Upper lobe of left lung (tissue), 6 donors: ENCODE measurements at places on chromosomes 7 and 10. TPM values are rescaled to one million over a fixed set of nuclear protein-coding genes. Genes with fewer than 3 reads are reported as not detected.

DNA sequence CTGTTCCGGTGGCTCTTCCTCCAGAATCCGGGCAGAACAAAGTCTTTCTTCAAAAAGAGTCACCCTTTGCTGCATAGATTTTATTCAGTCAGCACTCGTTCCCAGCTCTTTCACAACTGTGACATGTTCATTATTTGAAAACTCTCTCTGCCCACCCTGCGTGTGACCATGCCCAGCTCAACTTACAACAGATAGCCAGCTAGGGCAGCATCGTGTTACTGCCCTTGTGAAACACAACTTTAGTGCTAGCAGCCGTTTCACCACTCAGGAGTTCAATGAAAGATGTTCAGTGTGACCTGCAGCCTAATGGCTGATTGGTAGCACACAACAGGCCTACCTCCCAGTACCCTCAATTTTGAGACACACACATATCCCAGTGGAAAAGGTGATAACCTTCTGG lies 57.9 kb downstream of the ZNF438 start:
- peaks cover 5% of the 10 kb centered on the region for H3K4me1 ChIP-seq
- no peak overlapping the region for H3K4me3 ChIP-seq
- DNase-seq: no peak
- no peak overlapping the region for H3K27ac ChIP-seq
- no peaks in the 10 kb centered on the region for H3K36me3 ChIP-seq
- no peaks in the 10 kb centered on the region for H3K27me3 ChIP-seq

DNA sequence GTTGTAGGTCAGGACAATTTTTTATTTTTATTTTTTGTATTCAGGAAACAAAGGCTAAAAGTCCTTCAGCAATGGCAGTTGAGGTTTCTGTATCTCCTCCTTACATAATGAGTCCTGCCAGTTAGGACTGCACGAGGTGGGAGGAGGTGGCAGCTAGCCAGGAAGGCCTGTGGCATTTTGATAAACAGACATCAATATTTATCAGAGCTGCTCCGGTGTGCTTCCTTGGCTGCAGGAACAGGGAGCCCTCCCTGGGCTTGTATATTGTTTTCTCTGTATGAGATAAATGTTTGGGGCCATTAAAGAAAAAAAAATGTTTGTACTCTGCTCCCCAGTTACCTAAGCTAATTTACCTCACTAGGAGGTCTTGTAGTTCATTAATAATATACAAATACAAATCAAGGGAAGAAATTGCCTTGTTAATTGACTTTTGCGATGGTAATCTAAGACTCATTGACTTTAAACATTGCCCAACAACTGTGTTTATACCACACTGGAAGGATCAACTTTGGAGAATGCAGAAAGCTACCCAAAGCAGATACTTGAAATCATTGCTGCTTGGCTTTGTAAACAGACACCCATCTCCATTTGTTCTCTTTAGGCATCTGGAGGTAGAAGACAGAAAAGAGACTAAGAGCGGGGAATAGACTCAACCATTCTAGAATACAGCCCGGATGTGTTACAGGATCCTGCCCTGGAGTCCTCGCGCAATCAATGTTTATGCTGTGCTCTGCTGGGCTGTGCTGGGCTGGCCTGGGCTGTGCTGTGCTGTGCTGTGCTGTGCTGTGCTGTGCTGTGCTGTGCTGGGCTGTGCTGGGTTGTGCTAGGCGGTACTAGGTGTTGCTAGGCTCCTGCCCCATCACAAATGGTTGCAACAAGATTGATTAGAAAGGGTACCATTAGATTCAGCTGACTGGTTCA lies 36.5 kb upstream of the PDZD8 start:
- H3K27ac ChIP-seq: peak overlapping the region; percentile 58
- peak; percentile 29 for DNase-seq
- H3K4me1 ChIP-seq: peaks cover 10% of the 10 kb centered on the region
- no peaks in the 10 kb centered on the region for H3K36me3 ChIP-seq

GRCh38 chr10:79045566-79046175 lies 23.1 kb upstream of the ZMIZ1 start:
- H3K36me3 ChIP-seq: no peaks in the 10 kb centered on the region
- H3K27me3 ChIP-seq: no peaks in the 10 kb centered on the region
- no peak overlapping the region for H3K4me3 ChIP-seq

DNA sequence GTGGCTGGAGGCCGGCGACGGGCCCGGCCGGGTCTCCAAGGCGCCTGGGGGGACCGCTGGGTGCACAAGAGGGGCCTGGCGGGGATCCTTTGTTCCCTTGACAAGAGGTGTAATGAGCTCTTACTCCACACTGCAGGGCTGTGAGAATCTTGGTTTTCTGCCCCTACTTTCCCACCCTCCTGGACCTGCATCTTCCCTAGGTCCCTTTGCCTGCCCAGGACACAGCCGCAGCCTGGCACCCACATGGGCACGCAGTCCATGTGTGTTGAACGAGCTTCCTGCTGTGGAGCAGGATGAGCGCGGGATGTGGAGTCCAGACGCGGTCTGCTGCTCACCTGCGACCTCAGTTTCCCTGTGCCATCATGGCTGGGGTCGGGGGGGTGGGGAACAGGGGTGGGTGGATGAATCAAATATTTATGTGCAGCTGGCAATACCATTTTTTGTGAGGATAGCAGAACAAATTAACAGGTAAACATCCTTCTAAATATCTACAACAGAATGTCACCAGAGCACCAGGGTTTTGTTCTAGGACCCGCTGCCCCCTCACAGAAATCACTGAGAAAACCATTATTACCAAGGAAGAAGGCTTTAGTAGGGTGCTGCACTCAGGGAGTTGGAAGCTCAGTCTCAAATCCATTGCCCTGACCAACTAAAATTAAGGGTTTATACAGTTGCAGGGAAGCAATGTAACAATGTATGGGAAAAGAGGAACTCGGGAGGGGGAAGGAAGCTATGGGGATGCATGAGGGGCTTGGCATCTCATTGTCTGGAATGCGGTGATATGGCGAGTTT lies 474 bp upstream of the NSMCE4A start:
- peaks cover 22% of the 10 kb centered on the region for H3K4me1 ChIP-seq
- H3K36me3 ChIP-seq: peaks cover 6% of the 10 kb centered on the region
- H3K27ac ChIP-seq: peak overlapping the region; percentile 97
- H3K4me3 ChIP-seq: no peak overlapping the region
- DNase-seq: no peak

GRCh38 chr7:72503644-72504043 lies 91.5 kb upstream of the CALN1 start:
- no peak overlapping the region for H3K4me3 ChIP-seq
- H3K27me3 ChIP-seq: no peaks in the 10 kb centered on the region
- no peak for DNase-seq
- H3K4me1 ChIP-seq: no peaks in the 10 kb centered on the region
- H3K36me3 ChIP-seq: no peaks in the 10 kb centered on the region

DNA sequence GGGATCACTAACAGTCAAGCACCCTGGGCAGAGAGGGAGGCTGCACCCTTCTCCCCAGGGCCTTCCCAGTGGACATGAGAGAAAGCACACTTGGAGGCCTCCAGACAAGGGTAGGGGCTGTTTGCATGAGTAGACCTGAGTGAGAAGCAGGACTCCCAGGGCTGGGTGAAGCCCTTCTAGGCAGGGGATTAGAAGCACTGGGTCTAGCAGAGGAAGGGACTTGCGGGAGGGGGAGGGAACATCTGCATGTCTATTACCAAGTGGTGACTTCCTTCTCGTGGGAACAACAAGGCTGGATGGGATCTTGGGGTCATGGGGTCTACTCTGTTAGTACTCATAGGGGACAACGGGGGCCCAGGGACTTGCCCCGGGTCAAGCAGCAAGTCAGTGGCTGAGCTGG lies 67.8 kb downstream of the EMX2 start:
- no peaks in the 10 kb centered on the region for H3K4me1 ChIP-seq
- H3K27me3 ChIP-seq: no peaks in the 10 kb centered on the region
- no peak overlapping the region for H3K27ac ChIP-seq

GIMAP7 gene
- total RNA-seq: 32.5 TPM

EPHB6 gene
- total RNA-seq: 10.5 TPM

PPP1R17 gene
- not detected for total RNA-seq

ZNF736 gene
- 11.3 TPM for total RNA-seq

GFRA1 gene
- total RNA-seq: 2.8 TPM

PON1 gene
- not detected for total RNA-seq
